ENCODE measurements at places on chromosomes 3 and 15. TPM values are rescaled to one million over a fixed set of nuclear protein-coding genes. Genes with fewer than 3 reads are reported as not detected.

The THRB gene
- 11.2 TPM for total RNA-seq

The ANKRD63 gene
- total RNA-seq = not detected

The LRCH3 gene
- total RNA-seq = 71.5 TPM

The ARL14 gene
- total RNA-seq = 13.0 TPM

The SH2D7 gene
- not detected for total RNA-seq

The MED12L gene
- 3.0 TPM for total RNA-seq

The CDHR4 gene
- 2.0 TPM for total RNA-seq

The IGSF10 gene
- total RNA-seq = 0.55 TPM

The PCOLCE2 gene
- total RNA-seq = 2.5 TPM

The GPR156 gene
- 3.0 TPM for total RNA-seq

DNA sequence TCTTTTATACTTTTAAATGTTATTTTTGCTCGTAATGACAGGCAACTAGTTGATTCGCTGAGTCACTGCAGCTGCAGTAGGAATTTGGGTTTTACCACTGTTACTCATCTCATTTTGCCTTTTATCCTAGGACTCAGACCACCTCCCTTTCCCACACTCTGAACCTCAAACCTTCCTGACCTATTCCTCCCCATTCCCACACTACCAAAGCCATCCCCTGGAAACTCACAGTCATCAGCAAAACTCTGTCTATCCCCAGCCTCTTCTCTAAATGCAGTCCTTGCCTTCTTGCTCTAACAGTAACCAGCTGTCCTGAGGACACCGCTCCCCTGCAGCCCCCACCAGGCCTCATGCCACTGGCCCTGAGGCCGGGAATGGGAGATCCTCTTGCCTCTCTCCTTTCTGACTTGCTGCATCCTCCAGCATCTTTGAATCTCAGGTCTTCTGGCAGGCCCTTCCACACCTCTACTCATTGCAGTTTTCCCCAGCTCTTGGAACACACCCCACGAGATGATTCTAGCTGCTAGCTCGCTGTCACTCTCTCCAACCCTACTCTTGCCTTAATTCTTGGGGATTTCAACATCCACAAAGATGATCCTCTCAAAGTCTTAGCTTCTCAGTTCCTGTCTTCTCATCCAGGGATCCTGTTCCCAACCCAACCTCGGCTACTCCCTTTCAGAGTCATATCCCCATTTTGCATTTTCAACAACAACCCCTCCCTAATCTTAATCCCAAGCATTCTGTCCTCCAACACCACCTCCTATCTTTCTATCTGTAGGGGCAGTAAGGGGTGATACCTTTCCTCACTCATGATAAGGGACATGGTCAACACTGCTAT, 55.9 kb upstream of the C3orf80 start:
- H3K4me3 ChIP-seq = no peak overlapping the region
- no peak for DNase-seq
- H3K27me3 ChIP-seq = no peaks in the 10 kb centered on the region
- H3K27ac ChIP-seq = no peak overlapping the region

DNA sequence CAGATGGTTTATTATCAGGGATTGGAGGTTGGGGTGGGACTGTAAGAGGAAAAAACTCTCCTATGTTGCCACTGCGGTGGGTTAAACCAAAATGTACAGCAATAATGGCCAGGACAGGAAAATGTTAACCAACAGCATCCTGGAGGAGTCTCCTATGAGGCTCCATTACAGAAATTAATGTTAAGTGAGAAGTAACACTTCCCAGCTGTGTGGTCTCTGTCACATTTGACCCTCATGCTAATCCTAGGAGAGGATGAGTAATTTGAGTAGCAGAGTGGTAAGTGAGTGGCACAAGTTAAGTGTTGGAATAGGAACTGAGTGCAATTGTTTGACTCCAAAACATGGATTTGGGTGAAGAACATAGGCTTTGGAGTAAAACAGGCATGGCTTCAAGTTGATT, 39.0 kb downstream of the ARHGEF3 start:
- DNase-seq = no peak
- H3K27ac ChIP-seq = no peak overlapping the region
- H3K4me3 ChIP-seq = no peak overlapping the region

GRCh38 chr3:140091143-140091542, 156.2 kb downstream of the CLSTN2 start:
- no peaks in the 10 kb centered on the region for H3K36me3 ChIP-seq
- H3K27ac ChIP-seq = no peak overlapping the region
- H3K27me3 ChIP-seq = no peaks in the 10 kb centered on the region
- DNase-seq = no peak
- no peaks in the 10 kb centered on the region for H3K4me1 ChIP-seq

DNA sequence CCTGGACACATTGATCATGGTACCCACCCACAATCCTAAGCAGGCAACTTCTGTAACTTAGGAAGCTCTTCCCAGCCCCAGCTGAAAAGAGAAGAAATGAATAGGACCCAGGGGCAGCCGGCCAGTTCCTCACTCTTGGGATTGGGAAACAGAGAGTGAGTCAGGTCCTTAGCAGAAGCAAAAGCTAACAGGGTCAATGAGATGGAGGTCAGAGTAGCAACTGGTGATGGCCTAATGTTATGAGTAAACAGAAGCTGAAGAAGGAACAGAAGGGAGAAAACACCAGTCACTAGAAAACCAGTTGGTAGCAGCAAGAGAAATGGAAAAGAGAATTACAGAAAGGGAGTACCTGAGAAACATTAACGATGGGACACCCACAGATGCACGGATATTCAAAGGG, 20.0 kb downstream of the RIOX2 start:
- no peaks in the 10 kb centered on the region for H3K27me3 ChIP-seq
- peak; percentile 26 for DNase-seq
- peak overlapping the region; percentile 36 for H3K4me3 ChIP-seq
- H3K36me3 ChIP-seq = peaks cover 53% of the 10 kb centered on the region

- H3K4me3 ChIP-seq = no peak overlapping the region
- no peaks in the 10 kb centered on the region for H3K36me3 ChIP-seq
- no peaks in the 10 kb centered on the region for H3K4me1 ChIP-seq
- no peak for DNase-seq
- H3K27me3 ChIP-seq = peaks cover 9% of the 10 kb centered on the region
- H3K27ac ChIP-seq = no peak overlapping the region
Measured at GRCh38 chr15:81372575-81372974, 1.4 kb downstream of the TMC3 start.

GRCh38 chr3:151009981-151010380, 37.5 kb upstream of the CLRN1 start:
- H3K27me3 ChIP-seq = no peaks in the 10 kb centered on the region
- no peak overlapping the region for H3K27ac ChIP-seq
- no peak overlapping the region for H3K4me3 ChIP-seq
- H3K4me1 ChIP-seq = no peaks in the 10 kb centered on the region
- no peaks in the 10 kb centered on the region for H3K36me3 ChIP-seq

DNA sequence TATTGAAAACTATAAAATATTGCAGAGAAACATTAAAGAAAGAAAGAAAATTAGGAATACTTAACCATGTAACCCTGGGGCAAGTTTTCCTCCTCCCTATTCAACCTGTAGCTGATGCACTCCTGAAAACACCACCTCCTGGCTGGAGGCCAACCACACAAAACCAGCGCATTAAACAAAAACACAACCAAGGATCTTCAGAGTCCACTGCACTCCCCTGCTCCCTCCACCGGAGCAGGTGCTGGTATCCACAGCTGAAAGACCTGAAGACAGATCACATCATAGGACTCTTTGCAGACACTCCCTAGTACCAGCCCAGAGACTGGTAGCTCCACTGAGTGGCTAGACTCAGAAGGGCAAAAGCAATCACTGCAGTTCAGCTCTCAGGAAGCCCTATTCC, 13.6 kb upstream of the ADAMTS17 start:
- H3K36me3 ChIP-seq = no peaks in the 10 kb centered on the region
- no peak overlapping the region for H3K27ac ChIP-seq
- H3K27me3 ChIP-seq = peaks cover 13% of the 10 kb centered on the region
- H3K4me3 ChIP-seq = no peak overlapping the region
- 0 out of 2 replicates have a peak, but pooled peaks cover 10% of the 10 kb centered on the region for H3K4me1 ChIP-seq

GRCh38 chr3:152084441-152085158, 184.1 kb upstream of the MBNL1 start:
- no peak overlapping the region for H3K4me3 ChIP-seq
- no peaks in the 10 kb centered on the region for H3K4me1 ChIP-seq
- H3K27me3 ChIP-seq = no peaks in the 10 kb centered on the region
- DNase-seq = no peak
- H3K36me3 ChIP-seq = no peaks in the 10 kb centered on the region
- H3K27ac ChIP-seq = no peak overlapping the region

- no peaks in the 10 kb centered on the region for H3K36me3 ChIP-seq
- peak overlapping the region; percentile 97 for H3K27ac ChIP-seq
- H3K27me3 ChIP-seq = no peaks in the 10 kb centered on the region
Measured at GRCh38 chr3:43870120-43870519, 179.4 kb downstream of the ABHD5 start.

DNA sequence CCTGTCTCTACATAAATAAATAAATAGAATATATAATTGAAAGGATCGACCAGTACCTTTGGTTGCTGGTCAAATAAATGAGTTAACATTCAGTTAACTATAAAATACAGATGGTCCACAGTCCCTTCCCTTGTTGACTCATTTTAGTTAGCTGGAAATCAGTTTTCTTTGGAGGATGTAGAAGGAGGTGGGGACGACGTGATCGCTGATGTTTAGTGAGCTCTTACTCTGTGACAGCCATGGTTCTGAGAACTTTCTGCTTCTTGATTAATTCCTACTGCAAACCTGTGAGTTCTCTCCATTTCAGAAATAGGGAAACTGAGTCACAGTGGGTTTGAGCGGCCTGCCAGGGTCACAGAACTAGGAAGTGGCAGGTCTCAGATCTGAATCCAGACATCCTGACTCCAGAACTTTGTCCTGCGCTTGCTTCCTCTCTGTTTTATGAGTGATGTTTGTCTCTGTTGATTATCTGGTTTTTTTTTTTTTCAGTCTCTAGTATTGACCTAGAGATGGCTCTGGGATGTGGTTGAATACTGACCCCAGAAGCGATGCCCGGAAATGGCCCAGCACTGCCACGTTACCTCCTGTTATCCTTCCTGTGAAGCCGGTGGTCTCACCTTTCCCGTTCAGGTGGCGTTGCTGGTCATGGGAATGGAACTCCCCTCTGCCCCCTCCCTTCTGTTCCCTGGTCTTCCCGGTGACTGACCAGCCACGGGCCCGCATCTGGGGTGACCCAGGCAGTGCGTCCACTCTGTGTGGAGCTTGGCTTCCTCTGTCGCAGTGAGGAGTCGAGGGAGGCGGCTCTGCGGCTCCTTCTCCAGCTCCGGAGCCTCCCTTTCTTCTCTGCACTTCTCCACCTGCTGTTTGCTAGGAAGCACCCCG, 18.2 kb downstream of the SYNM start:
- no peak for DNase-seq
- peak overlapping the region; percentile 93 for H3K27ac ChIP-seq
- no peaks in the 10 kb centered on the region for H3K27me3 ChIP-seq

DNA sequence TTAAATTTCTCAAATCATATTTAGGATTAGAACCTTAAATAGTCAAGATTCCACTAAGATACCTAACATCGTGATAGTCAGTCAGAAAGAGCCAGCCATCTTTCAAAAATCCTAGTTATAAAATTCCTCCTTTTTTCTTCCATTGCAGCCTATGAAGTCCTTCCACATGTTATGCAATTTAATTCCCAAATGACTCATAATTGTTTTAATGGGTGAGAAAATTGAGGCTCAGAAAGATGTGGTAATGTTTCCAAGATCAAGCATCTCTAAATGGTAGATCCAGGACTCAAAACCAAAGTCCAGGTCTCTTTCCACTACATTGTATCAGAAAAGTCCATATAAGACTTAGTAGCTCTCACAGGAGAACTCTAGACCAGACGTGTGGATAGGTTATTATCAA, 9.5 kb downstream of the CFAP44 start:
- H3K4me1 ChIP-seq = no peaks in the 10 kb centered on the region
- peaks cover 12% of the 10 kb centered on the region for H3K36me3 ChIP-seq
- no peak for DNase-seq
- H3K27me3 ChIP-seq = no peaks in the 10 kb centered on the region

GRCh38 chr3:46455231-46456115, 9.2 kb downstream of the LTF start:
- no peak for DNase-seq
- H3K4me3 ChIP-seq = no peak overlapping the region
- no peaks in the 10 kb centered on the region for H3K27me3 ChIP-seq
- no peak overlapping the region for H3K27ac ChIP-seq
- H3K36me3 ChIP-seq = no peaks in the 10 kb centered on the region

DNA sequence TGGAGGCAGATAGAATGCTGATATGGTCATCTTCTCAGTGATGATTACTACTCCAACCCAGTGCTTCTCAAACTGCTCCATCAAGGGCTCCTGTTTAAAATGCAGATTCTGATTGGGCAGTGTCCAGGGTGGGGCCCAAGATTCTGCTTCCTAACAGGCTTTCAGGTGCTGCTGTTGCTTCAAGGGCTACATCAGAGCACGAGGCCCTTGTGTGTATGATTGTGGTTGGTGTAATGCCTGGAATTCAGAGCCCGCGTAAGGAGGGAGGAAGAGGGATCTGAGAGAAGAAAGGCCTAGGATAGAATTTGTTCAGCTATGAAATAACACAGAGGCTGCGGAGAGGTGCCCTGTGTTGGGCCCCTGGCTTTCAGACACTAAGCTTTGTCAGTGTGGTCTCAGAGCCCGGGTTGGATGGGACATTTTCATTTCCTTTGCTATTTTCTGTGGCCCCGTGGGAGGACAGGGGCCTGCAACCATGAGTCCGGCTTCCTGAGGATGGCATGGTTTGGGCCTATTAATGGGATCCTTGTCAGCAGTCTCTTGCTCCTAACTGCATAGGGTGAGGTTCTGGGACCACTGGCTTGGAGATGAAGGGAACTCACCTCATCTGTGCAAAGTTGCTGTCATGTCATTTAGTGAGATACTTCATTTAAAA, 53.0 kb downstream of the ATP1B3 start:
- H3K27ac ChIP-seq = no peak overlapping the region
- no peak overlapping the region for H3K4me3 ChIP-seq
- no peaks in the 10 kb centered on the region for H3K27me3 ChIP-seq
- DNase-seq = no peak
- no peaks in the 10 kb centered on the region for H3K4me1 ChIP-seq

- H3K27me3 ChIP-seq = no peaks in the 10 kb centered on the region
- H3K27ac ChIP-seq = peak overlapping the region; percentile 33
- no peak for DNase-seq
- peaks cover 17% of the 10 kb centered on the region for H3K4me1 ChIP-seq
- no peaks in the 10 kb centered on the region for H3K36me3 ChIP-seq
Measured at GRCh38 chr3:40923143-40923542, 276.2 kb upstream of the CTNNB1 start.

- H3K27me3 ChIP-seq = no peaks in the 10 kb centered on the region
- no peaks in the 10 kb centered on the region for H3K36me3 ChIP-seq
- no peak for DNase-seq
- H3K27ac ChIP-seq = no peak overlapping the region
- no peaks in the 10 kb centered on the region for H3K4me1 ChIP-seq
Measured at GRCh38 chr3:89851974-89852621, 744.7 kb downstream of the EPHA3 start.

All from PC-9 (cell line).